AG08395 (cell line): ENCODE measurements at places on chromosomes 2 and 18.

GRCh38 chr2:152400607-152401214 lies 65.7 kb downstream of the FMNL2 start:
- no peak for DNase-seq

DNA sequence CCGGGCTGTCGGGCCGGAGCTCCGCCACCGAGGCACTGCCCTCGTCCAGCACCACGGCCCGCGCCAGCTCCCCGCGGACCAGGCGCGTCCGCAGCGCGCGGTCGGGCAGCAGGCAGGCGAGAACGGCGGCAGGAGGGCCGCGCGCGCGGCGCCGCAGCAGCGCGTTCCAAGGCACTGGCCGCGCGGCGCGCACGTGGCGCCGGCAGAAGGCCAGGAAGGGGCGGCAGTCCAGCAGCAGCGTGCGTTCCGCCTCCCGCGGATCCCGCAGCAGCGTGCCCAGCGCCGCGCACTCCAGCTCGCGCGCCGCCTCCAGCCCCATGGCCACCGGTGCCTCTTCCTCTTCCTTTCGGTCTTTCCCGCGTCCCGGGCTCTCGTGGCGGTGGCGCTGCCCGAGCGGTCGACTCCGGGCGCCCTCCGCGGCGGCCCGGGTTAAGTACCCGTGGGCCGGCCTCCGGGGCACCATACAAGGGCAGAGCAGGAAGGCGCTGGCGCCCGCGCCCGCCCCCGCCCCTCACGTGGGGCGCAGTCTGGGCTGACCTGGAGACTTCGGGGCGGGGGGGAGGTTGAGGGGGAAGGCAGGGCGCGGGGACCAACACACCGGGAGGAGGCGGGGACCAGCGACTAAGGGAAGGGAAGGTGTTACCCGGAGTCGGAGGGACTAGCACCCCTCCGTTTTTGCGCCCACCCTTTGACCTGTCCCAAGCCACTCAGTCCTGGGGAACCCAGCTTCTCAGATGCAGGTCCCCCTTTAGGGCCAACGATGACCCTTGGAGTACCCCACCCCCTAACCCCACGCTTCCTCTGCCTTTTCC lies at the start of gene DUSP2:
Gene DUSP2 (minus strand): TSS at position 405 of the 812 bp plus-strand sequence. CDS start 86 bp downstream, at position 319.
- DNase-seq = peak; percentile 71

GRCh38 chr2:33521791-33522281 lies 45.4 kb downstream of the RASGRP3 start:
- peak; percentile 60 for DNase-seq

DNA sequence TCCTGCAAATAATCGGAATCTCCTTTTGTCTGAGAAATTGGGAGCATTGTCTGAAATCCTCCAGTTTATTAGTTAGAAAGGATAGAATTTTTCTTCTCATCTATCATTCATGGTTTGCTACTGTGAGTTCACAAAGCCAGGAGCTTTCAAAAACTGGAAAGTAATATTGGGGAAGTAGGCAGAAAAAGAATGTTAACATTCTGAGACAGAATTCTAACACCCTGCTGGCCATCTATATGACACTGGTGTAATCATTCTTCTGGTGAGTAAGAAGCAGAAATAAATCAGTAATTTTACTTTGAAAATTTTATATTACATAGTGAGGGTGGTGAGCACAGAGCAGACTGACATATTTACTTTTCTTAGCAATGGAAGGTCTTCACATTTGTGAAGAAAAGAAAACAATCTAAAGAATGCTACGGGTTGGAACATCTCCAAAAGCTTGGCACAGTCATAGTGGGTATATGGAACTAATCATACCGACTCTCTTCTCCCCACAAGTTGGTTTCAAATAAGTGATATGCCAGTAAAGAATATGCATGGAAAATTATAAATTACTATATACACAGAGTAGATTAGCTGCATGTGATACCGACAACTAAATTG lies 344.9 kb downstream of the LPIN1 start:
- DNase-seq = no peak

- no peak for DNase-seq
Observed at GRCh38 chr18:8741117-8741516, 35.8 kb downstream of the MTCL1 start.

- no peak for DNase-seq
Observed at GRCh38 chr2:113228991-113229716, 49.6 kb downstream of the PAX8 start.

DNA sequence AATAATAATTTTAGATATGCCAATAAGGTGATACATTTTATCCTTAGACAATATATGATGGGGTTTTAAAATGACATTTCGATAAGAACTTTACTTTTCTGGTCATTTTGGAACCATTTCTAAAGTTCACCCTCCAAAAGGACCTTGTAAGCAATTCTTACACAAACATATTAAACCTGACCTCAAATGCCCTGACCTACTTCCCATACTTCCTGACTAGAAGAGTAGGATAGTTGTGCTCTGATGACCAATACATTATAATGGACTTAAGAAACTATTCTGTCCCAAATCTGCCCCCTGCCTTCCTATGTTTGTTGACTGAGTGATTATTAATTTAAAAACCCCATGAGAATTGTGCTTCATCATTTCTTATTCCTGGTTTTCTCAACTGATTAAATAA lies 24.6 kb downstream of the GCA start:
- DNase-seq = no peak
